ENCODE measurements at places on chromosomes 4 and X. TPM values are rescaled to one million over a fixed set of nuclear protein-coding genes. Genes with fewer than 3 reads are reported as not detected.

- no peak for DNase-seq
Observed at GRCh38 chr4:159498446-159499115, 395.7 kb downstream of the RAPGEF2 start.

GRCh38 chr4:171812665-171813525 is at the start of gene GALNTL6:
Gene GALNTL6, plus strand, starts transcription at chr4:171813404.
- DNase-seq, result no peak

SMIM43 gene
- polyA plus RNA-seq, result 0.58 TPM

DNA sequence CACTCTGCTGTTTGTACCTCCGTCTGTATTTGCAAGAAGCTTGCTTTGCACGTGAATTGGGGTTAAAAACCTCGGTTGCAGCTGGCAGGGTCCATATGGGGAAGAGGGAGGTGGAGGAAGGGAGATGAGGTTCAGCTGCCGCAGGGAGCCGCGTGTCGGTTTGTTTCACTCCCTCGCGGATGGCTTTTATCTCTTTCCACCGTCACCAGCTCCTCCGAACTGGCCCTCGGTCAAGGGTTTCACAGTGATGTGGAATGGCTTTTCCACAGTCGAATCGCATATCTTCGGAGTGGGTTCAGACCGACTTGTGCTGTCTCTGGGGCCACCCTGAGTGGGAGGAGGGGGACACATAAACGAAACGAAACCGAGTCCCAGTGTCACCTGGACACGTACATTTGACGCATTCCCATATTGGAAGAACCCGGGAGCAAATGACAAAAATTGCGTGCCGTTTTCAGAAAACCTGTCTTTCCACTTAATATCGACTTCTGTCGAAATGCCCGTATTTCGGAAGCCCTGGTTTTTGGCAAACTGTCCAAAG is 929 bp downstream of the ZBTB33 start:
- DNase-seq, result peak; percentile 45

DNA sequence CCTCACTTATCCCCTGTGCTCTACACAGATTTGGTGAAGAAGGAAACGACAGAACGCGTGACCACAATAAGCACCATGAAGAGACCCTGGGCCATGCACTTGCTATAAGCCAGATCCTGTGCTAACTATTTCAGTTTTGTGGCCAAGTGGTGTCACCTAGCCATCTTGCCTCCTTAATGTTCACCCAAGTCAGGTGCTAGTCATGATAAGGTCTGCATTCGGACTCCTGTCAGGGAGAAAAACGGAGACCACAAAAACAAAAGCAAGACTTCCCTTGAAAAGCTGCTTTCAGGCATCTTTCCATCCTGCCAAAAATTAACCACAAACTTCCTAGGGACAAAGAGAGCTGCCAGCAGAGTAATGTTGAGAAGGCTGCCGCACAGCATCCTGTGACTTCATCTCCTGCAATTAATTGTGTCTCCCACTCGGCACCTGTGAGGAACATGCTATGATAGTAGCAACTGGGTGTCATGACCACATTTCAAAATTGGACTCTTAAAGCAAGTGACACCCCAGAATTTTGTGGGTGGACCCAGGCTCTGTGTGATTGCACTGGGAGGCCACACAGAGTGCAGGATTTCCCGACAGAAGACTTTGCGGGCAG is 8.8 kb upstream of the IDS start:
- DNase-seq, result no peak

DNA sequence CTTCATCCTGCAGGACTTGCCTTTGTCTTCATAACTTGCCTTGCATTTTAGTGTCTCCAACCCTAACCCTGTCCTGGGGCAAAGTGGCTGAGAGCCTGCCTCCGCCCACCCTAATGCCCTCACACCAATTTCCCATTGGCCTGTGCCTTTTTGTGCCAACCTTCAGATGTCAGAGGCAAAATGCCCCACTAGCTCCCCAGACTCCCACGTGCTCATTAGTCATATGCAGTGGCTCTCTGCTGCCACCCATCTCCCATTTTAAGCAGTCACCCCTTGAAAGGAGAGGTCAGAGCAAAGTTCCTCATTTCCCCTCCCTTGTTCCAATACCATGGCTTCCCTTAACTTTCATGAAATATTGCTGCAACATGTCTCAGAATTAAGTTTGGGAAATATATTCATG is 74.8 kb upstream of the PASD1 start:
- DNase-seq, result no peak

DNA sequence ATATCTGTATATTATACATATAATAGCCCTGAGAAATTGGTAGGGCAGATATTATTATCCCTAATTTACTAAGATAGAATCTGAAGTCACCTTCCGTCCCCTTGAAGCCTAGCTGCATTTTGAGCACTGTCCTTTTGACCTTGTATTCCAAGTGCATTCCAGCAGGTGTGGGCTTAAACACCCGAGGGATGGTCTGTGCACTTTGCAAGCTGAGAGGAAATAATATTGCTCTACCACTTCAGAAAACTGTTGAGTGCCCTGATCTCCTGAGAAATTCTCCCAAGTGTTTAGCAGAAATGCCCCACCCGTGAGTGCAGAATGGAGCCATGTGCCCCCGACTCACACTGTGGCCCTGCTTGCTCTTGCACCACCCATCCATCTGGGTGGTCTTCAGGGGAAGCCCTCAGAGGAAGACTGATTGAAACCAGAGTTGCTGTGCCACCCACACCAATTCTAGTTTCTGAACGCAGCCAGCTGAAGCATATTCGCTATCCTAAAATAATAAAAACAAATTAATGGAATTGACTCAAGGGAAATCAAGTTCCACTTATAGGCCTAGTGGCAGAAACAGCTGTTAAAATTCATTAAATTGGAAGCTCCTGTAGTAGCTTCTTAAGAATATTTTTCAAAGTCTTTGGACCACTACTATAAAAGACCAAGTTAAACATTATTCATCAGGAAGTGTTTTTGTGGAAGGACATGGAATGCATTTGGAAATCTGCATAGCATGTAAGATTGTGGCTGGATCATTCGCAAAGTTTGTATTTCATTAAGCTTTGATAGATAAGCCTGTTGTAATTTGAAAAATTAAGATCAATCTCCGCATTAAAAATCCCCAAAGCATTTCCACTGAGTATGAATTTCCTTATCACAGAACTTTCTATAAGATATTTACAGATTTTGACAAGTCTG is 41.3 kb upstream of the PRKG2 start:
- no peak for DNase-seq

TMPRSS11D gene
- not detected for polyA plus RNA-seq

DNA sequence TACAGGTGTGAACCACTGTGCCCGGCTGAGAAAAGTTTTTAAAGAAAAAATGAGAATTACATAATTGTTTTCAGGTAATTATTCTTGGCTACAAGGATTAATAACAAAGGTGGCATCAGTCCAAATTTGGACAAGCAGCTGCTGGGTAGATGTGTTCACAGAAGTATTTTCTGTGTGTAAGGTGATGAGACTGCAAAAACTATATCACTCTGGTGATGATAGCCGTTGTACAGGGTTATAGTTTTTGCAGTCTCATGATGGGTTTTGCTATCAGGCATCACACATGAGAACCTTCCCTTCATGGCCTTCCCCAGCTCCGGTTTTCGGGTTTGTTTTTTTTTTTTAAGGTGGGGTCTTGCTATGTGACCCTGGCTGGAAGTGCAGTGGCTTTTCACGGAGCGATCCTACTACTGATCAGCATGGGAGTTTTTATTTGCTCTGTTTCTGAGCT is 5.1 kb upstream of the SLC10A3 start:
- no peak for DNase-seq

DNA sequence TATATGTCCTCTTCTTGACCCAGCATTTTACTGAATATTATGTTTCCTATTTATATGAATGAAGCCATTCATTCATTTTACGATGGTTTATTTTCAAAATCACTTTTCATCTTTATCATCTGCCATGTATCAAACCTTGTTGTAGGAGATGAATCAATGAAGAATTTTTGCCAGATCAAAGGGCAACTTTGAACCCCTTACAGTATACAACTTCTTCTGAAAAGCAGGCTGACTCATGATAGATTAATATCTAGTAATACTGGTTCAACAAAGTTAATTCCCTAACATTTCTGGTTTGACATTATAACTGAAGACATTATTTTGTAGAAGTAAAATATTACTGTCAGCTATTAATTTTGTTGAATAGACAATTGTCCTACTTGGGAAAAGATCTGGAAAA is 226.0 kb downstream of the RPA4 start:
- no peak for DNase-seq

DNA sequence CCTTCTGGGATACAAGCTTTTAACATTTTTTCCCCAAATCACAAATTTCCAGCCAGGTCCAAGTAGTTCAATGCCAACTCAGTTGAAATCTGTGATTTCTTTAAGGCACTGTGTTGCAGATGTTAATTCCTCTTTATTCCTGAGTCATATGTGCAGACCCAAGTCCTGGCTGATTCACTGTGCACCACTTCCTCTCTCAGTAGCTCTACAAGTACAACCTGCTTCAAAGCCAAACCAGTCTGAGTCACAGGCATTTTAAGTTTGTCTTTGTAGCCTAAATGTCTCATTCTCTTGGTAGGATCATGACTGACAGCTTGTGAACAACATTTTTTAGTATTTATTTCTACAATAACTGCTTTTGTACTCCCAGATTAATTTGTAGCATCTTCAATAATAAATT is 165.6 kb upstream of the S100G start:
- no peak for DNase-seq

DNA sequence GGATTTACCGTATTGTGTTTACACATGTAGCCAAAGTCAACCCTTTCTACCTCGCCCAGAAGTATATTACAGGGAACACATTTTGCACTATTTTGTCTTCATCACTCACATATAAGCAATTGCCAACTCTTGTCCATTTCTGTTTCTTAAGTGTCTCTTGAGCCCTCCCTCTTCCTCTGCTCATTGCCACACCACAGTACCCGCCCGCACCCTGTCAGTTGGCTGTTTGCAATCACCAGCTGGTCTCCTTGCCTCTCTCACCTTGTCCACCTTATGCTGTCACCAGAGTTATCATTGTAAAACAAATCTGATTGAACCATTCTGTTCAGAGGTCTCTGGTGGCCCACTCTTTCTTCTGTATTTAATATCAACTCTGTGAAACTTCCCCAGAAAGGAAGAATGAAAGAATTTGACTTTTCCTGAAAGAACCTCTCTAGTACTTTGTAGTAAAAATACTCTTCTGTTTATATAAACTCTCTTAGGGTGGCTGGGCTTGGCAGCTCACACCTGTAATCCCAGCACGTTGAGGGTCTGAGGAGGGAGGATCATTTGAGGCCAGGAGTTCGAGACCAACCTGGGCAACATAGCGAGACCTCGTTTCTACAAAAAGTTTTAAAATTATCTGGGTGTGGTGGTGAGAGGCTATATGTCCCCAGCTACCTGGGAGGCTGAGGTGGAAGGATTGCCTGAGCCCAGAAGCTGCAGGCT is 50.2 kb downstream of the ING2 start:
- no peak for DNase-seq

NXF3 gene
- polyA plus RNA-seq, result 0.30 TPM

GRCh38 chr4:143253166-143253565 is 68.4 kb downstream of the USP38 start:
- no peak for DNase-seq

DNA sequence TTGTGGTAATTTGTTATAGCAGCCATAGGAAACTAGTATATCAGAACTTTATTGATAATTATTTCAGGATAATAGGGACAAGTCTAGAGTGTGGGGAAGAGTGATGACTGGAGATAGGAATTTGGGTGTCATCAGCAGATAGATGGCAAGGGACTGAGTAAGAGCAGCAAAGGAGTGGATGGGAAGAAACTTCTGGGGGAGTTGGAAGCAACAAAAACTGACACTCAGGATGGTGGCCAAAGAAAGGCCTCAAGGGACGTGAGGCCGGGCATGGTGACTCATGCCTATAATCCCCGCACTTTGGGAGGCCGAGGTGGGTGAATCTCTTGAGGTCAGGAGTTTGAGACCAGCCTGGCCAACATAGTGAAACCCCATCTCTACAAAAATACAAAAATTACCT is 9.1 kb upstream of the SLC25A5 start:
- no peak for DNase-seq

POLN gene
- 5.4 TPM for polyA plus RNA-seq

FAT1 gene
- 263 TPM for polyA plus RNA-seq

TDO2 gene
- polyA plus RNA-seq, result 4.0 TPM

DNA sequence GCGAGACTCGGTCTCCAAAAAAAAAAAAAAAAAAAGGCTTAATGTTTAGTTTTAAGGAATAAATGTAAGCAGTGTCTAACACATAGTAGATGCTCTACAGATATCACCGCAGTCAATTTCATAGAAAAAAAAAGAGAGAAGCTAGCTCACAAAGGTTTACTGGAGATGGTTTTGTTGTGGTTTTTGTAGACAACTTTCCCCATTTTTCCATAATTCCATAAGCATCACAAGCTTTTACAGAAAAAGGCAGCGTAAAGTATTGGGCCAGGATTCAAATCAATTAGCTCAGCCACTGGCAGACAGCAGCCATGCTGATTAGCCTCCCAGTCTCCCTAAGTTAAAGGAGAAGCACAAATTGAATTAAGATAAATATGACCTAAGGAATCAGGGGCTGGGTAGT is 1.5 kb downstream of the GRSF1 start:
- no peak for DNase-seq

FAM236A gene
- 0.47 TPM for polyA plus RNA-seq

- no peak for DNase-seq
Observed at GRCh38 chrX:39891781-39892180, 206.0 kb downstream of the BCOR start.

DNA sequence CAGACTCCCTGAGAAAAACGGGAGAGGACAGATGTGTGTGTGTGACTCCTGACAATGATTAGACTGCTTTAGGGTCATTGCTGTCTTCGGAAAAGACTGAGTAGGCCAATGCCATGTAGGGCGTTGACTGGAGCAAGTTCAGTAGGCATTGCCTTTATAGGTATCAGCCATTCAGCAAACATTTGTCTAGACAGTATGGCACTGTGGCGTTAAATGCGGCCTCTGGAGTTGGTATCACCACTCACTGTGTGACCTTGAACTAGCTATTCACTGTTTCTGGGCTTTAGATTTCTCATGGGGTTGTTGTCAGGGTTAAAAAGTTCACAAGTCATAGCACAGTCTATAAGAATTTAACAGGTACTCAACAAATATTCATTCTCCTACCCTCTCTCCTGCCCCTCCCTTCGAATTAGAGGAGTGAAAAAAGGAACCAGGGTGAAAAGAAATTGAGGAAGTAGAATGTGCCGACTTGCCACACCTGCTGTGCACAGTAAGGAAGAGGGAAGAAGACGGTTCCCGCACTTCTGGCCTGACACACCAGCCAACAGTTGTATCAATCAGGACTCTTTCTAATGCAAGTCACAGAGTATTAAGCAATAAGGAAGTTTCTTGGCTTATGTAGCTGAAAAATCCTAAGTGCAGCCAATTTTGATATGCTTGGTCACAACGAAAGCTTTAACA is 83.2 kb upstream of the PLAC8 start:
- no peak for DNase-seq

MSANTD1 gene
- polyA plus RNA-seq, result 1.2 TPM

REELD1 gene
- 0.22 TPM for polyA plus RNA-seq

DNA sequence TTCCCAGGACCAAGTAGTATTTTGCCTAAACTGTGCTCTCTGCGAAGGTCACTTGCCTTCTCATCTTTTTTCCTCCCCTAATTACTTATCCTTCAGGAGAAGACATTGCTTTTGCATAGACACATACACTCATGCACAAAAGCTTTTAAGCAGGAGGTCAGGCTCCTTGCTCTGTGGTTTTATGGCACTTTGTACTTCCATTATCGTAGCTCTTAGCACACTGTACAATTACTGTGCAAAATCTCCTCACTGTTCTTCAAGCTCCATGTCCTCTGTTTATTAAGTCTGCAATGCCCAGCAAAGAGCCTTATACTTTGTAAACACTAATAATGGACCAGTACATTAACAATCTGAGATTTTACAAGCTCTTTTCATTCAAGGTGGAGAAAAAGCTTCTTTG is 188.4 kb upstream of the GNPDA2 start:
- DNase-seq, result no peak
